ENCODE measurements at places on chromosomes 12 and 14.

GRCh38 chr14:69612783-69613130 lies 1.4 kb downstream of the SUSD6 start:
- no peak for DNase-seq

- DNase-seq: no peak
Observed at GRCh38 chr14:68225321-68225720, 405.7 kb downstream of the RAD51B start.

GRCh38 chr14:67722293-67722692 lies 20.6 kb downstream of the RDH12 start:
- DNase-seq: no peak

DNA sequence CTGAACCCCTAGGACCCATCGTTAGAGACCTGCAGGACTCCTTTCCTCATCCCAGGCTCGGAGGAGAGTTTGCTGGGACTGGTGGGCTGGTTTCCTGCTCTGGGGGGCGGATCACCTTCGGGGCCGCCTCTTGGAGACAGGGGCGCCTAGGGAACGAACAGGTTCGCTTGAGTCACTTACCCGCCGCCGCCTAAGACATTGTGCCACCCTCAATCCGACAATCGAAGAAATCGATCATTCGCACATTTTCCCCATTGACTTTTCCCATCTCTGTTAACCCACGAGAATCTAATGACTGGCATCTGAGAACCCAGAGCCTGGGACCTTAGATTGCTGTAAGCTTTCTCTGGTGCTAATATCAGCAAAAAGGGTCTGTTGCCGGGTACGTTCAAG lies 322 bp downstream of the SLC39A9 start:
- DNase-seq: no peak

DNA sequence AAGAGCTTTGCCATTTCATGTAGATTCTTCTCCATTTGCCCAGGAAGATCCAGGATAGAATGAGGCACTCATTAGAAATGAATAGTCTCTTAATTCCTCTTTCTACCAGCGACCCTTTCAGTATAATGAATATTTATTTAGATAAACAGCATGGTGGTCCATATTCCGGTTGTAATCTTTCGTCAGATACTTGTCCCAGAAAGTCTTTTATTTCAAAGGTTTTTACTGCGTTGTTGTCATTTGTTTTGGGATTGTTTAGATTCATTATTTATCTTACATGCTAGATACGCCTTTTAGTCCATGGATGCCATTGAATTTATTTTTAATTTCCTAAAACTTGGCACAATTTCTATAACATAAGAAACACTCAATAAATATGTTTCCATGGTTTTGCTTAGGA lies 139.7 kb upstream of the FLRT2 start:
- no peak for DNase-seq

- no peak for DNase-seq
Observed at GRCh38 chr12:130917607-130918006, 36.1 kb upstream of the ADGRD1 start.

GRCh38 chr12:39368096-39368495 lies 74.8 kb downstream of the KIF21A start:
- no peak for DNase-seq

DNA sequence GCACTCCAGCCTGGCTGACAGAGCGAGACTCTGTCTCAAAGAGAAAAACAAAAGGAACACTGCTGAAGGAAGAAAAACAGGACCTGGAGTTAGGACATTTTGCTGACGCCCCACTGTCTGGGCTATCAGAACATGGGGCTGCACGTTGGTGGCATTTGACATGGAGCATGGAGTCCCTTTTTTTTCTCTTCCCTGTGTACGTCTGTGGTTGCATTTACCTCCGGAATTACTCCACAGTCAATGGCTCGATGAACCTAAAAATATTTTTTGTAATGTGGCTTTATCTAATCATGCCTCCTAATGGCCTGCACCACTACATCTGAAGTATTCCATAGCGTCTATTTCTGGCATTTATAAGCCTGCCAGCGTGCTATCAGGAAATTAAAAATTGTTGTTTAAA lies 30.7 kb downstream of the TESC start:
- no peak for DNase-seq

DNA sequence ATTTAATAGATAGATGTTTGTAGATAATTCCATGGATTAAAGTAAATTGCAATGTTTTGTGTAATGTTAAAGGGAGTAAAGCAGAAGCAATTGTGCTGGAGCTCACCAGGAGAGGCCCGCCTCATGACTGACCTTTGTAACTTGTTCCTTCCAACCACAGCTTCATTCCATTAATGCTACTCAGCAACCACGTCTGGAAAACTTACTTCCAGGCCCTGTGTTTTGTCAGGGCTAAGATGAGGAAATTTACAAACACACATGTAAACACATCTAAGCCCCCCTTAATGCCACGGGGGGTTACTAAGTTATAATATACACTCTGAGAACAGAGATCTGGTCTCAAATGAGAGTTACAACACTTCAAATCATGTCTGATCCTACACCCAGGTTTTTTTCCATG lies 12.4 kb downstream of the LUM start:
- no peak for DNase-seq

DNA sequence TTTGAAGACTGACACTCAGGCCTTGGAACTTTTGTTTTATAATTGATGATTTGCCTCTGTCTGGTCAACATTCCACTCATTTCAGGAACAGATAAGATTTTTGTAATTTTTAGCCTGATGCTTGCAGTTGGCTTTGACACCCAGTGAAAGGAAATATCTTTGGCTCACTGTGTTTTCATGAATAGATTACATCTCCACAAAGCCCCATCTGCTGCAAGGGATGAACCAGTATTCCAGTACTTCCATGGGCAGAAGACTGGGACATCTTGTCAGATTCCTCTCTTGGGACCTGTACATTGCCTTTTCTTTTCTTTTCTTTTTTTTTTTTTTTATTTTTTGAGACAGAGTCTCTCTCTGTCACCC lies 28.4 kb downstream of the GSG1 start:
- DNase-seq: no peak

- DNase-seq: no peak
Observed at GRCh38 chr14:100223332-100224201, 15.4 kb upstream of the YY1 start.

- no peak for DNase-seq
Observed at GRCh38 chr14:50064993-50065392, 51.4 kb downstream of the VCPKMT start.

GRCh38 chr12:10111451-10111850 lies 12.7 kb upstream of the CLEC1A start:
- DNase-seq: no peak

GRCh38 chr12:122235741-122236140 lies 9.9 kb upstream of the DIABLO start:
- DNase-seq: no peak

GRCh38 chr14:96164861-96165490 lies 39.7 kb upstream of the BDKRB2 start:
- no peak for DNase-seq

DNA sequence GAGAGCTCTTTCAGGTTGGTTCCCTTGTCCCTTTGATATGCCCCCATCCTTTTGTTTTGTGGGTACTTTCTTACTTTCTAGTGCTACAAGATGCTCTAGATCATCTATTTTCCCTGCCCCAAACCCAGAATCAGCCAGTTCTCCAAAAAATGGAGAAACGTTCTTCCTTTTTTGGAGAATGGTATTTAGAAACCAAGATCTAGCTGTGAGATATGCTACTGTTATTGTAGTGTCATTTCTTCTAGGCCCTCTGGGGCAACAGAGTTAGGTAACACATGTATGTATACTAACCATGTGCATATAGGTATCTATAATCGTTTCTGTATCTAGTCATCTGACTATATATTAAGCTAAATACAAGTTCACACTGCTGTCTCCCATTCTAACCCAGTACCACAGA lies 6.9 kb upstream of the IGFBP6 start:
- DNase-seq: no peak

DNA sequence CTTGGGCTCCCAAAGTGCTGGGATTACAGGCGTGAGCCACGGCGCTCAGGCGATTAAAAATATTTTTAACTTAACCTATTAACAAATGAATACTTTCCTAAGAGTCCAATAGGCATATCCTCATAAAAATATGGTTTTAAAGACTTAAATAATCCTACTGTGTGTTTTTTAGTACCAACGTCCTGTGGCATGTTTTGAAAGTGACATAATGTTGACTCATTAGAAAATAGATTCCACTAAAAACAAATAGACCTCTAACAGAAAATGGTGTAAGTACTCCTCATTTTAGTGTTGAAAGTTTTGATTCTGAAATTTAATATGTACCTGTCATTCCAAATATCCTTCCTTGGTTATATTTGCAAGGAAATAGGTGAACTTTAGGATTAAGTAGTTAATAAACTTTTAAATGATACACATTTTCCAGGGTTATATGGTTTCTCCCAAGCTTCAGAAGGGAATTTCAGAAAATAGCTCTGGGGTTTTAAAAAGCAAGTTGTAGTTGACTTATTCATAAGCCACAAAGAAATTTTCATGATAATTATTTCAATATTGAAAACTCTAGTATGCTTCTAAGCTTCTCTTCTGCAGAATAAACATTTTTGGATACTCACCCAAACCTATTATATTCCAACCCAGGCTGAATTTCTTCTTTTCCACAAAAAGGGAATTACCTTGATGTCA lies 12.1 kb upstream of the LUM start:
- no peak for DNase-seq

DNA sequence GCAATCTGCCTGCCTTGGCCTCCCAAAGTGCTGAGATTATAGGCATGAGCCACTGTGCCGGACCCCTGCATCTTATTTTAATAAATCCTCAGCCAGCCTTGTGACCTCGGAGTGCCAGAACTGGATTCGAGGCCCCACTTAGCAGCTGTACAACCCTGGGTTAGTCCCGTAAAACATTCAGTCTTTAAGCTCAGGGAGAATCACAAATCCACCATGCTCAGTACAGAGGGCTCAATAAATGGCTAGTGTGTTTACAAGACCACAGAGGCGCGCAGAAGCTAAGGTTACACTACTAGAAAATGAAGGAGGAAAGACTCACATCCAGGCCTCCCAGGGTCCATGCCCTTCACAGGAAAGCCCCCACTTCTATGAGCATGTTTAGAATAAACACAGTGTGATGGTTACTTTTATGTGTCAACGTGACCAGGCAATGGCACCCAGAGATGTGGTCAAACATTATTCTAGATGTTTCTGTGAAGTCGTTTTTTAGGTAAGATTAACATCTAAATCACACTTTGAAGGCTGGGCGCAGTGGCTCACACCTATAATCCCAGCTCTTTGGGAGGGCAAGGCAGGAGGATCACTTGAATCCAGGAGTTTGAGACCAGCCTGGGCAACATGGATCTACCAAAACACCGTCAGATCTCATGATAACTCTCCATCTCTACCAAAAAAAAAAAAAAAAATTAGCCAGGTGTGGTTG lies 55.3 kb downstream of the CLMN start:
- DNase-seq: no peak

- DNase-seq: no peak
Observed at GRCh38 chr12:4506870-4507269, 31.8 kb upstream of the RAD51AP1 start.

DNA sequence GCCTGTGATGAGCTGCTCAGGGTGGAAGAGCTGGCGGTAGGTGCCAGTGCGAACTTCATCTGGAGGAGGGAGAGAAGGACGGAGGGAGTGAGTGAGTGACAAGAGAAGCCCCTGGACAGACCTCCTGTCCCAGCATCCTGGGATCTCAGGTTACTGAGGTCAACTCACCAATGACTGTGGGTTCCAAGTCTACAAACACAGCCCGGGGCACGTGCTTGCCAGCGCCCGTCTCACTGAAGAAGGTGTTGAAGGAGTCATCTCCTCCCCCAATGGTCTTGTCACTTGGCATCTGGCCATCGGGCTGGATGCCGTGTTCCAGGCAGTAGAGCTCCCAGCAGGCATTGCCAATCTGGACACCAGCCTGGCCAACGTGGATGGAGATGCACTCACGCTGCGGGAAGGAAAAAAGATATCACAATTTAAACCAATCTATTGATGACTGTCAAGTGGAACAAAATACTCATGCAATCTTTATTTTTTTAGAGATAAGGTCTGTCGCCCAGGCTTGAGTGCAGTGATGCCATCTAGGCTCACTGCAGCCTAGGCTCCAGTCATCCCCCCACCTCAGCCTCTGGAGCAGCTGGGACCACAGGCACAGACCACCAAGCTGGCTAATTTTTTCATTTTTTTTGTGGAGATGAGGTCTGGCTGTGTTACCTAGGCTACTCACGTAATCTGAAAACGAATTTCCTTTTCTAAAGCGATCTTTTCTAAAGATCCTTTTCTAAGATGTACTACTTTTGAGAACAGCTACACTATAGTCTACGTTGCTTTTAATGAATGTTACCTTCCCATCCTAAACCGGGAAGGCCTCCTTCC lies 1.7 kb downstream of the TUBA1B start:
- no peak for DNase-seq

DNA sequence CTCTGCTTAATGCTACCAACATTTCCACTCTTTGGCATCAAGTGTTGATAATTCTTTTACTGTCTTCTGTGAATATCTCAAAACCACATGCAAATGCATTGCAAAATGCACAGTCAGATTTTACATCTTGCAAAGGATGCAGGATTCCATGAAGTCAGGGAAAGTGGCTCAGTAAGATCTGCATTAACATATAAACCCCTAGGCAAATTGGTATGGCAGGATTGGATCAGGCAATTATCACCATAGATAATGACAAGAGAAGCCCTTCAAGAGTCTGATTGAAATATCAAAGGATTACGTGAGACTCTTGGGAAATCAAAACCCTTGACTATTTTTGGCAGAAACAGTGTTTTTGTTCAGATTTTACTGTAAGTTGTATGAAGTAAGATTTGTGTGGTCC lies 71.0 kb downstream of the TMTC2 start:
- no peak for DNase-seq

DNA sequence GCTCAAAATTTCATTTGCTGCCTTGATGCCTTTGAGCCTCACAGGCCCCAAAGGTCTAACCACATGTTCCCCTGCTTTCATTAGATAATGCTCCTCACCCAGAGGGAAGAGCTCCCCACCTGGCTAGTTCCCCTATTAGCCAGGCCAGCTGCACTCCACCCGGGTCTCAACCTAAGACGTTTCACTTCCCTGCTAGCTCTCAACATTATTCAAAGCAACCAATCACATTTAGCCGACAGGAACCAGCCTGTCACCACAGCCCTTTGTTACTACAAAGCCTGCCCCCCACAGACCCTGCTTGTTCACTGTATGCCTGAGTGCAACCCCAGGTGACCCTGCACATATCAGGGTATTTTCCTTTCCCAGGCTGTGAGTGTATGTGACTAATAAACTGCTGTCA lies 78.6 kb downstream of the SLC15A5 start:
- no peak for DNase-seq

GRCh38 chr12:526089-526488 lies 66.3 kb downstream of the B4GALNT3 start:
- no peak for DNase-seq

GRCh38 chr14:92866181-92866752 lies 56.7 kb upstream of the CHGA start:
- no peak for DNase-seq

GRCh38 chr12:14689144-14689543 lies 7.3 kb downstream of the GUCY2C start:
- DNase-seq: no peak

GRCh38 chr12:47773858-47774580 lies 981 bp downstream of the SLC48A1 start:
- DNase-seq: no peak

- no peak for DNase-seq
Observed at GRCh38 chr12:76193961-76194360, 109.5 kb upstream of the NAP1L1 start.

- no peak for DNase-seq
Observed at GRCh38 chr12:224330-224729, 10.4 kb upstream of the SLC6A12 start.

Measured in stimulated activated CD4-positive, alpha-beta T cell treated with anti-CD3 and anti-CD28 coated beads, Interleukin-2, amount 100 ng/mL, for 48 hours (primary cell).